ENCODE measurements at places on chromosomes 3 and 15.

- DNase-seq = no peak
Observed at GRCh38 chr3:114128231-114128630, 50.6 kb downstream of the DRD3 start.

- DNase-seq = no peak
Observed at GRCh38 chr3:57889807-57890206, 118.4 kb upstream of the FLNB start.

DNA sequence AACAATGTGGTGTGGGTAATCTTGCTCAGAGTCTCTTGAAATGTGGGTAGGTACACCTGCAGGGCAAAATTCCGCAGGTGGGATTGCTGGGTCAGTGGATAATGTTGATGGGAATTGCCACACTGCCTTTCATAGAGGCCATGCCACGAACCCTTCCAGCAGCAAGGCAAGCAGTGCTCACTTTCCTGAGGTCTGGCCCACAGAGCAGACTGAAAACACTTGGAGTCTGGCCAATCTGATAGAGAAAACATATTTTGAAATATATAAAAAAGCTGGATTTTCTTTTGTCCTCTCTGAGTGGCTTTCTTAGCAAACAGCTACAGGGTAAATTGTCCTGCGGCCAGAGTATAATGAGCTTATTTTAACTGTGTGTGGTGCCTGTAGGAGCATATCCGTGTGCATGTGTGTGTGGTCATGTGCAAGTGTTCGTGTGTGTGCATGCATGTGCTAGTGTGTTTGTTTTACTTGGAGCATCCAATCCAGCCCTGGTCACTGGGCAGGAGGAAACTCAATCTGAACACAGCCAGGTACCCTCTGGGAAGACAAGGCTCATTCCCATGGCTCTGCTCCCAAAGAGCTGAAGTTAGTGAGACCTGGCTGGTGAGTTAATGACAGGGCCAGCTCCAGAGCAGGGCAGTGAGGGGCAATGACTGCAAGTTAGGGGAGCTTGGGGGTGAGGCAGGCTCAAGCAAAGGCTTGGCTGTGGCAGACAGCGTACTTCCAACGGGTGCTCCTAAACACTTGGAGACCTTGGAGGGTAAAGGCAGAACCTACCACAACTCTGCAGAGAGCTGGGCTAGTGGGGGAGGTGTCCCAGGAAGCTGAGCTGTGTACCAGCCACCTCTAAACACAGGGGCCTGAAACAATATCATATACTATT is 91.3 kb downstream of the PLXNA1 start:
- DNase-seq = no peak

DNA sequence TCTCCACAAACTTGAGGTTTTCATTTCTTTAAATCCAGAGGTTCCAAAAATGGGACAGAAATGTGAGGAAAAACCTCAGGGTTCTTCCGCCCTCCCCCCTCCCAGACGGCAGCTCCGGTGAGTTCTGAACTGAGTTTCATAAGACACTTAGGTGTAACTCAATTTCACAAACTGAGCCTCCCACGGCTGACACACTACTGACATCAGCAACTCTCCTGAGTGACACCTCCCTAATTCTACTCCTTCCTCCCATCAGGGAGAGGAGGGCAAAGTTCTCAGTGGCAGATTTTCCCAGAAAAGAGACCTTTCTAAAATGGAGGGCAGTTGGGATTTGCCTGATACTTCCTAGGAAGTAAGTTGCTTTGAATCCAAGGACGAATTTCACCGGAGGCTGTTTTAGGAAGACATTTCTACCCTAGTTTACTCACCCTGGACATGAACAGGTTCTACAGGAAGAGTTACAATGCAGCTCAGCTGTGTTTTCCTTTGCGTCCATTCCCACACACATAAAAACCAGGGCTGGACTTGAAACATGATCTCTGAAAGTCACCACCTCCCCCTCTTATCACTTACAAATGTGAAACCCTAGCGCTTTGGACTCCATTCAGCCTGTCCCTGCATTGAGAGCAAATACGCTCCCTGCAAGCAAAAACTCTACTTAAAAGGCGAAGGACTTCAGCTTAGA is 78.1 kb upstream of the LMOD3 start:
- DNase-seq = no peak

DNA sequence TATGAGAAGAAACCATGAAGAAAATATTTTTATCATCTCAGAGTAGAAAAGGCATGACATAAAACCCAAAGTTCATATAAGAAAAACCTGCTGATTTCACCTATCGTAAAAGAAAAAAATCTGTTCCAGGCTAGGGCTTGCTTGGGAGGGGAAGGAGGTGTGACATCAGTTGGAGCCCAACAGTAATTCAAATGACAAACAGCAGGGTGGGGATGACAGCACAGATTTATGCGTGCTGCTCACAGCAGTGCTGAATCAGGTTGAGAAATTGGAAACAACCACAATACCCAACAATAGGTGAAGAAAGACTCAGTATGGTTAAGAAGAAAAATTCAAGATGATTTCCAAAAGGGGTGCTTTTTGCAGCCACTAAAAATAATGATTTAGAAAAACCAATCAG is 172.4 kb downstream of the PDE8A start:
- no peak for DNase-seq

DNA sequence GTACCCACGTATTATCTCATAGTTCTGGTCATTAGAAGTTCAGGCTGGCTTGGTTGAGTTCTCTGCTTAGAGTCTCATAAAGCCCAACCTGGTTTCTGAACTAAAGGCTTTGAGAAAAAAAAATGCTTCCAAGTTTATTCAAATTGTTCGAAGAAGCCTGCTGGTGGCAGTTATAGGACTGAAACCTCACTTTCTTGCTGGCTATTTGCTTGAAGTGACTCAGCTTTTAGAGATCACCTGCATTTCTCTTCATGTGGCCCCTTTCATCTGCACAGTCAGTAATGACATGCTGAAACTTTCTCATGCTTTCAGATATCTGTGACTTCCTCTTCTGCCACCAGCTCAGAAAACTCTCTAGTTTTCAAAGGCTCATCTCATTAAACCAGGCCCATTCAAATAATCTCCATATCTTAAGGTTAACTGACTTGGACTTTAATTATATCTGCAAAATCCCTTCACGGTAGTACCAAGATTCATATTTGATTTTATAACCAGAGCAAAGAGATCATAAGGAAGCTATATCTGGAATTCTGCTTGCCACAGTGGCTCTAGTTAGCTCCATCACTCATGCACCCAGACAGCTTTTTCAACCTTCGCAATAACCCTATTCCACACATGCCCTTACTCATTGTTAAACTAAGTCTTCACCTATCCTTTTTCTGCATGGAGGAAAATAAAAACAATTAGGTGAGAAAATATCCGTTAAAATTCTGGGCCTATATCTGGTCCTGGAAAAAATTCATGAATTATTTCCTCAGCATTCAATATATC is 433.8 kb upstream of the CBLB start:
- no peak for DNase-seq

DNA sequence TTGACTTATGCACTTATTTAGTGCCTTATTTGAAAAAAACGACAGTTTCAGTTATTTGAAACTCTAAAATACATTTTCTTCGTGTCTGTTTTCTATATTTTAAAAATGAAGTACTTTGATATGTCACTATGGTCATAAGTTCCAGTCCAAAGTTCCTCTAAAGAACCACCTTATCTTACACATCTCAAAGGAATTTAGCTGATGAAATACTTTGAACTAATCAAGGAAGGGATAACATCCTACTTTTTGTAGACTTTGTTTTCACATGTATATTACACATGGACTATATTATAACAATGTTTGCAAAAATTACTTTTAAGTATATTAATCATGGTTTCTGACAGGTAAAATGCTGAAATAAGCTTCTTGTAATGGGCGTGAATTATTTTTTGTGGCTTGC is 265.8 kb upstream of the ZNF717 start:
- DNase-seq = no peak

GRCh38 chr3:64445109-64445943 is 220.1 kb upstream of the PRICKLE2 start:
- DNase-seq = no peak

DNA sequence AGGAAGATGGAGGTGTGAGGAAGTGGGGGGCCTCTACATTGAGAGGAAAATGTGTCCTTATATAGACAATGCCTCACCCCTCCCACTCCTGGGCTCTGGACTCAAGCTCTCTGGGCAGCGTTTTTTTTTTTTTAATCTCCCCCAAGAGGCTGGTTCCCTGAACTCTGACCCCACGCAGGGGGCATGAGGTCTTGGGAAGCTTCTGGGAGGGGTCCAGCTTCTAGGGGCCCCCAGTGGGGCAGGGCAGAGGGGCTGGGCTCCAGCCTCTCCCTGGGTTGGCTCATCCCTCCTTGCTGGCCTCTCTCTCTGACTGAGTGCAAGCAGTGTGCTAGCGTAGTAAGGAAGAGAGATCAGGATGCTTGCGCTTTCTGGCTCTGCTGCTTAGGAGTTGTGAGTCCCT is 101.4 kb upstream of the HACD2 start:
- DNase-seq = no peak

- no peak for DNase-seq
Observed at GRCh38 chr3:13528217-13528867, 20.6 kb upstream of the FBLN2 start.

GRCh38 chr3:152879790-152880174 is 44.9 kb downstream of the P2RY1 start:
- no peak for DNase-seq

DNA sequence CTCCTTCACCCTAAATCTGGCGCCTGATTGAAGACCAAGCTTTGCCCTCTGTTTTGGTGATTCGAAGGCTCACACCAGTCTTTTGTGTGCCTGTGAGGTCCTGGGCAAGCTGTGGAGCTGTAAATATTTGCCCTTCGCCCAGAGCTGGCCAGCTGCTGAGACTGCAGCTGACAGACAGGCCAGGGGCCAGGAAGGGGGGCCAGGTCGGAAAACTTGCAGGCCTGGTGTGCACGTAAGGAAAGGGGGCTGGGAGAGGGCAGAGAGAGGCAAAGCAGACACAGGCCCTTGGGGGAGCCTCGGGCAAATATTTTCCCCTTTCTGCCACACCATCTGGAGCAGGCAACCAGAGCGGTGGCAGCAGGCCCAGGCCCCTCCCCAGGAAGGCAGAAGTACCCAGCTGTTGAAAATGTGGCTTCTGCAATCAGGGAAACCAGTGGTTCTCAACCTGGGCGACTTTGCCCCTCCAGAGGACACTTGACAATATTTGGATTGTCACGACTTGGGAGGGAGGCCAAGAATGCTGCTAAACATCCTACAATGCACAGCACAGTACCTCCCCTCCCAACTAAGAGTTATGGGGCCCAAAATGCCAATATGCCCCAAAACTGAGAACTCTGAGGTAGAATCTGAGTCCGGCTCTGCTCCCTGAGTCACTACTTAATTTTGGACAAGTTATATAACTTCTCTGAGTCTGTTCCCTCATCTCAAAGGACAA is 2.5 kb downstream of the PDZRN3 start:
- DNase-seq = peak; percentile 49

- no peak for DNase-seq
Observed at GRCh38 chr3:49236226-49236625, 40.8 kb downstream of the C3orf62 start.

- DNase-seq = no peak
Observed at GRCh38 chr3:60036803-60037202, 987.0 kb upstream of the CFAP20DC start.

GRCh38 chr15:37758412-37758811 is 176.0 kb upstream of the TMCO5A start:
- no peak for DNase-seq

GRCh38 chr3:171200052-171200749 is 173.7 kb upstream of the SLC2A2 start:
- DNase-seq = no peak

DNA sequence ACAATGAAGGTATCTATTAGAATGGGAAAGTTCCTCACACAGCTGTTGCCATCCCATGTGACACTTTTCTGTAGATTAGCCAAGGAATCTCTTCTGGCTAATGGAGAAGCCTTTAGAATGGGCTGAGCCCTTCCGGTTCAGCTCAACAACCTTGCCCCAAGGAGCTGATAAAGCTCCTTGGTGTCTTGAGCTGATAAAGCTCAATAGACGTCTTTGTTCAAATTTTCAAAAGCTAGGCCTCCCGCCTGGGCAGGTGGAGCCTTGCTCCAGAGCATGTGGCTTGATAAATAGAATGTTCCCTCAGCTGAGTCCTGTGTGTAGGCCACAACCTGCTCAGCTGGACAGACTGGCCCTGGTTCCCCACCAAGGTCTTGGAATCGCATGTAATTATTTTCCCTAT is 7.2 kb upstream of the BNIP2 start:
- DNase-seq = no peak

DNA sequence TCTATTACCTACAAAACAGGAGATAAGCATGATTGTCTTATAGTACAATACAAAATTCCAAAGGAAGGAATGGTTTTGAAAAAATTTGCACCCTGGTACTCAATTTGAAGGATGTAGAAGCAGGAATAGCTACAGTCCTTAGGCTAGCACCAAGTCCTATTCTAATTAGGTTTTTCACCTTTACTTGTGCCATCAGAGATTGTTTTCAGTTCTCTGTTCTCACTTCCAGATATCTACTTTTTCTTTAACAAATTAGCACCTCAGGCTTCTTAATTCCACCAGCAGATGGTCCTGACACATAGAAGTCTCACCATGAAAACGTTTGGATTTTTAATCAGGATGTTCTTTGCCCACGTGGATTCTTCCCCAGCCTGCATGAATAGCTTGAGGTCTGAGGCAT is 43.8 kb downstream of the IL5RA start:
- no peak for DNase-seq

DNA sequence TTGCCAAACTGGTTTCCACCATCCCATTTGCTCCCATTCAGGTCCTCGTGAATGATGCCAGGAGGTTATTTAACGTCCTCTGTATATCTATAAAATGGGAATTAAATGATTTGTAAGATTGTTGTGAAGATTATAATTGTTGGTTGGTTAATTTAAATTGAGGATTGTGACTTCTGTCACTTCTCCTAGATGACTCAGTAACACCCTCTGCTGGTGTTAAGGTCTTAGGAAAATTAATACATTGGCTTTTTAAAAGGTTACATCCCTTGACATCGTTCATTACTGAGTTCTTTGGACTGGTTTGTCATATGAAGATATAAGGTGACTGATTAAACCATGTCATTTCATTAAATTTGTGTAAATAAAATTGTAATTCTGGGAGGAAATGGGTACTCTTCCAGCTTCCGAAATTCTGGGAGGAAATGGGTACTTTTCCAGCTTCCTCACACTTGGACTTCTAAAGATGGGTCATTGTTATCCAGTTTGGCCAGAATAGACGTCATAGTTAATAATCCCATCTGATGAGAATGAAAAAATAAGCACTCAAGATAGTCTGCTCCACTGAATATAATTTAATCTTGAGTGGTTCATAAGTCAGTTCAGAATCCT is 33.3 kb upstream of the PAQR5 start:
- DNase-seq = no peak

DNA sequence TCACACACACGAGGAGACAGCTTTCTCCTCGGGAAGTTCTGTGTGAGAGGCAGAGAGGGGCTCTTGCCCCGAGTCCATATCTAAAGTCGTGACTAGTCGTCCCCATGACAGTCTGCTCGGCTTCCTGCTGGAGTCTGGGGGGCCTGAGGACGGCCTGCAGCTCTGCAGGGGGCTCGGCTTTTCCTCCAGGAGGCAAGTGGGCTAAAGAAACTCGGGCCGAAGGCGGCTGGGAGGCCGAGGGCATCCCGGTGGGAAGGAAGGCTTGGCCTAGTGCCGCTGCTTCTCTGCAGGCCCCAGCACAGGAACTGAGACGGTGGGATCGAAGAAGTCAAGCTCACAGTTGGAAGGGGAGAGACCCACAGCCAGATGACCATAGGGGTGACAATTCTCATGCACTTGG is 25.4 kb upstream of the PIGZ start:
- no peak for DNase-seq

All from NCI-H2171 (cell line).